ENCODE measurements at places on chromosomes 2 and 18.

- DNase-seq = peak; percentile 5
Observed at GRCh38 chr18:54983041-54983686, 23.9 kb upstream of the CCDC68 start.

DNA sequence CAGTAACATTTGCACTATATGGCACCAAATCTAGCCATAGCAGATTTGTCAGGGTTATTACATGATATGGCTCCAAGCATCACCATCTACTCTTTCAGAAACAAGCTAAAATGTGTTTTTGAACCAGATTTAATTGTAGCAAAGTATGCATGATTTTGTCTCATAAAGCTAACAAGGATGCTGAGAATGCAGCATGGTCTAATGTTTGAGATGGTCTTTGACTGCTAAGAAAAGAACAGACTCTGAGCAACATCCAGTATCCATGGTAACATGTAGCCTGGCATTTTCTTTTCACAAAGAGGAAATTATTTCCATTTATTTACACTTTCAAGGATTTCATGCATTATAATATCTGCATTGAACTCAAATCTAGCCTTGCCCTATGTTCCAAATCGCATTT lies 206.5 kb downstream of the PDE1A start:
- DNase-seq = no peak

DNA sequence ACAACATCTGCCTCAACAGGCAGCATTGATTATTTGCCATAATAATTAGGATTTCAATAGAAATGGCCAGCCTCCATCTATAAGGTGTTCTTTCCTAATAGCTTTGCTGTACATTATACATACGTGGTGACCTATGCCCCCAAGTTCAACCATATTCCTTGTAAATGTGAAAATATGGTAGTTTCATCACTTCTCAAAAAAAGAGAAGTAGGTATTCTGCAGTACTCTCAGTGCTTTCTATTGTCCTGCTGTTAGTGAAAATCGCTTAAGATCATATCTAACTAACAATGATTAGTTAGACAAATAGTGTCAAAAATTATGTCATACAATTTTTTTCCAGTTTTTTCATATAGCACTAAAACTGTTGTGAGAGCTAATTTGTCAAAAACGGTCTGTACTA lies 79.6 kb downstream of the SLC4A10 start:
- no peak for DNase-seq

- DNase-seq = no peak
Observed at GRCh38 chr2:163983911-163984310, 248.1 kb upstream of the FIGN start.

- no peak for DNase-seq
Observed at GRCh38 chr2:36245651-36246050, 109.9 kb upstream of the CRIM1 start.

DNA sequence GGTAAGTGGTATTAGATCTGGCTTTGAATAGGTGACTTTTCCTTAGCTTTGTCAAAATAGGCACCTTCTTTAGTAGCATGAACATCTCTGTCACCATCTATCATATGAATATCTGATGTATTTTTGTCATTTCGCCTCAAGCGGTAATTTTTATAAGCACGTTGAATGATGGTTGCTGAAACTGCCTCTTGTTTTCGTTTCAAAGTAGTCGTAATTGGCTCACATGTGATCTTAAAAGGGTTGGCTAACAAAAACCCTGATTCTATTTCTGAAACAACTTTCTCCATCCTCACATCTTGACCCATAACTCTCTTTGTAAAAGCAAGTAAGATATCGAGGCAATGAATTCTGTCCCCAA lies 29.8 kb upstream of the SCN9A start:
- no peak for DNase-seq
